ENCODE measurements at places on chromosomes 1 and 21.

- no peak for DNase-seq
These were observed 62.8 kb downstream of the DTL start for GRCh38 chr1:212098310-212098709.

DNA sequence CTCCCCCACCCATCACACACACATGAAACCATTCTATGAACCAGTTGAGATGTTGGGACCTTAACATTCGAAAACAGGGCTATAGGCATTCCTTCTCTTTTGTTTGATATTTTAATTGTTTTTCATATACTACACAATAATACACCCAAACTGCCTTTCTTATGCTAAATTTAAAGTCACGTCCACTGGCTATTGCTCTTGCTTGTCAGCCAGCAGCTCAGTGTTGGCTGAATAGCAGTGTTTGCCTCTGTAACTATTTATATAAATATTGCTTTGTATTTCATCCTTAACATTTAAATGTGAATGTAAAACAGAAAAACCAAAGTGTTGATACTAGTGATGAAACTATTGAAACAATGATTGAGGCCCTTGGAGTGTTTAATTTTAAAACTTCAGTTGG is 234.4 kb upstream of the KCNK2 start:
- no peak for DNase-seq

GRCh38 chr1:25447547-25447946 is 16.9 kb downstream of the MACO1 start:
- no peak for DNase-seq

- DNase-seq: no peak
These were observed 4.0 kb downstream of the DIRAS3 start for GRCh38 chr1:68046423-68046822.

GRCh38 chr1:101147381-101147780 is 89.4 kb upstream of the S1PR1 start:
- DNase-seq: no peak

DNA sequence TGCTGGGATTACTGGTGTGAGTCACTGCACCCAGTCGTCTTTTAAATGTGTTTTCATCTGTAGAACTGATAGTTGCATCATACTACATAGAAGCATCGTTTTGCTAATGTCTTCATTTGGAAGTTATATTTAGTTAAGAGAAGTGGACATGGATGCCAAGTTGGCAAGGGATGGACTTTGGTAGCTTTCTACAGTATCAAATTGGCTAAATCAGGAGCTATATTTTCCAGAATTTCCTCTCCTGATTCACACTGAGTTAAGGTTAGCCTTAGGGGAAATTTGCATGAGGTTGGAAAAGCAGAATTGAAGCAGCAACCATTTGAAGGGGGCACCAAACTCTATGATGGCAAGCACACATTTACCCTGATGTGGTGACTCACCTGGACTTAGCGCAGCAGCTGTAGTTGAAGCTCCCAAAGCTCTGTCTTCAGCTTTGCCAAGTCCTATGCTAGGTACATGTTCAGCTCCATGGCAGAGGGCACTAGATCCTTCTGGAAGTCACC is 43.9 kb downstream of the DUSP10 start:
- DNase-seq: no peak

DNA sequence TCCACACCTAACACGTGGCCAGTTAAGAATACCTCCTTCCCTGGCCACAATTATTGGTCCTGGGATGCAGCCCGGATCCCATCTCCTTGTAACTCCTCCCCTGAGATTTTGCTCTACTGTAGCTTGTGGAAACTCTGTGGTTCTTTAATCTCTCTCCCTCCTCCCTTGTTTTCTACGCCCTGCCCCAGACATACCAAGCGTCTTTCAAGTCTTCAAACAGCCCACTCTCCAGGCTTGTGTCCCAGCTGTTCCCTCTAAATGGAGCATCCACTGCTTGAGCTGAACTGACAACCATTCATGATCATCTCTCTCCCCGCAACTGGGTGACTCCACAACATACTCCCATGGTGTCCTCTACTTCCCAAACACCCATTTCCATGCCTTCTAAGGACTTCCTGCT is 111.6 kb downstream of the SIPA1L2 start:
- DNase-seq: no peak

- no peak for DNase-seq
These were observed 498.7 kb upstream of the NFIA start for GRCh38 chr1:60583696-60584095.

Data from breast epithelium (tissue), 4 donors.